ENCODE measurements at places on chromosomes 1 and 21.

GRCh38 chr1:24178407-24178806 is 8.7 kb downstream of the IFNLR1 start:
- DNase-seq = no peak

DNA sequence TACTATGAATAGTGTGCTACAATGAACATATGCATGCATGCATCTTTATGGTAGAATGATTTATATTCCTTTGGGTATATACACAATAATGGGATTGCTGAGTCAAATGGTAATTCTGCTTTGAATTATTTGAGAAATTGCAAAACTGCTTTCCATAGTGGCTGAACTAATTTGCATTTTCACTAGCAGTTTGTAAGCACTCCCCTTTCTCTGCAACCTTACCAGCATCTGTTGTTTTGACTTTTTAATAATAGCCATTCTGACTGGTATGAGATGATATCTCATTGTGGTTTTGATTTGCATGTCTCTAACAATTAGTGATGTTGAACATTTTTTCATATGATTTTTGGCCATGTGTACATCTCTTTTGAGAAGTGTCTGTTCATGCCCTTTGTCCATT is 24.0 kb upstream of the DIRAS3 start:
- no peak for DNase-seq

DNA sequence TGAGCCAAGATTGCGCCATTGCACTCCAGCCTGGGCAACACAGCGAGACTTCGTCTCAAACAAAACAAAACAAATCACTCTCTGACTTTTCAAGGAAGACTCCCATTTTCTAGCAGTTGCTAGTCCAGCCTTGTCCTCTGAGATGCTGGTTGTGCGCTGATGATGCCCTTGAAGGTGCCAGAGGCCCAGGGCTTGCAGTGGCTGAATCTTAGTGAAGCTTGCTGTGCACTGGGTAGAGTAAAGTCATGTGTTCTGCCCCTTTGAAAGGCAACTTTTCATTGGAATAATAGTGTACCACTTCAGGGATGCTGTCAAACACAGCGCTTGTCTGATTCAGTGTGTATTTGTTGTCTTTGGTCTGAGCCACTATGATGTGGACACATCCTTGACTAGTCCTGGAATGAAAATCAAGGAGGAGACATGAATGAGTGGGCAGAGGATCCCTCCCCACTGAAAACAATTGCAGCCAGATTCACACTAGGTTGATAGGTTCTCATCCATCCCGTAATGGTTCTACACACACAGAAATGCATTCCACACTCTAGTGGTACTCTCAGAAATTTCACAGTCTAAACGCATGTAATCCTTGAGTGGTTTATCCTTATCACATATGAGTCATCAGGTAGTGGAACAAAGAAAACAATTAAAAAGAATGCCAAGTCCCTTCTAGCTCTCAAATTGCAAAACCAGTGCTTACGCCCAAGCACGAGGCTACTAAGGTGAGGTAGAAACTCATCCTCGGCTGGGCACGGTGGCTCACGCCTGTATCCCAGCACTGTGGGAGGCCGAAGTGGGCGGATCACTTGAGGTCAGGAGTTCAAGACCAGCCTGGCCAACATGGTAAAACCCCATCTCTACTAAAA is 17.8 kb upstream of the TDRD10 start:
- no peak for DNase-seq

DNA sequence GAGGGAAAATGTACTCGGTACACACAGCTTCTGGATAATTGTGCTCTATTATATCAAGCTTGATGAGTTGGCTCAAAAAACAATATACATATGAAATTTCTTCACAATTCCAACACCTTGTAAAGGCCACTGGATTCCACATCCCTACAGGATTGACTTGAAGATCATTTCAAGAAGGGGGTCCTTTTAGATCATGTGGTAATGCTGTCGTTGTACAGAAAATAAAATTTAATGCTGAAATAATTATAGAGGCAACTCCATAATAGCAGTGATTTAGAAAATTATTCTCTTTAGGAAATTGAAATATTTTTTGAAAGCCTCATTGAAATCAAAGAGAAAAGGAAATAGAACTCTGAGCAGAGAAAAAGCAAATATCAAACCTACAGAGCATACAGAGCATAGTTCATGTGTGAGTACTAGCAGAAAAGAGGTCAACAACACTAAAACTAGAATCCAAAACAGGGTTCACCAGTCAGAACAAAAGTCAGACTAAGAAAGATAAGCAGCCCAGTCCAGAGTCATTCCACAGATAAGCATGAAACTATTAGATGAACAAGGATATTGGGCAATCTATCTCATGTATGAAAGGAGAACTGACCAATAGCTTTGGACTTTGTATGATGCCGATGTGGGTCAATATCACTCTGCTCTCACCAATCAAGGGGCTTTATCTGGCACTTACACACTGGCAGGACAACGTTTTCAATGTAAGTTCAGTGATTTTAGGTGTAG is 79.5 kb upstream of the PALMD start:
- DNase-seq = no peak

GRCh38 chr1:37764414-37764825 is 500 bp downstream of the EPHA10 start:
- DNase-seq = no peak

- no peak for DNase-seq
Observed at GRCh38 chr1:205066141-205066818, 18.0 kb downstream of the TMEM81 start.

GRCh38 chr1:143611159-143611558 is 360.6 kb downstream of the FAM72C start:
- no peak for DNase-seq

DNA sequence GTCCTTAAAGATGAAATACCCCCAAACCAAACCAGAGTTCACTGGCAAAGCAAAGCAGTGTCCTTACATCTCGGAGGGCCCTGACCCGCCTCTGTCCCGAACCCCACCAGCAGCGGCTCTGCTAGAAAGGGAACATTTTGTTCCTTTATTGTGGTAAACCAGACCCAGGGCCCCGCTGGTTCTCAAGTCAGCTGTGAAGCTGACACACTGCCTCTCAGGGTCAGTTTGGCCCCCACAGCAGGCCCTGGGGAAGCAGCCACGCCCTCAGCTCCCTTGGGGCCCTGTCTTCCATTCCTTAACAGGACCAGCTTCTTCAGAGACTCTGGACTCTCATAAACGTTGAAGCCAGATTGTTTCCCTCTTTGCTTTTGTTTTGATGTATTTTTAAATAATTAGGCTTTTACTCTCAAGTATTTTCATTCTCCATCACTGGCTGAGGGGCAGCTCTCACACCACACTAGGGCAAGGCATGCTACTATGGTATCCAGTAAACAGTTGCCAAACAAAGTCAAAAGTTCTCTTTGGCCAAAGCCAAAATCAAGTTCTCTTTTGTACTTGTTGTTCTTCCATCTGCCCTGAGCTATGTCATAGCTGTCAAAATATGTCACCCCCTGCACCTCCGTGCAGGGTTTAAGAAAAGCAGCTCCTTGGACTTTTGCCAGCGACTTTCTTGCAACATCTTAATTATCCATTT is 61.1 kb upstream of the ANGPTL1 start:
- no peak for DNase-seq

- DNase-seq = no peak
Observed at GRCh38 chr1:227191607-227192006, 126.7 kb downstream of the CDC42BPA start.

GRCh38 chr1:226603022-226603857 is 54.7 kb downstream of the STUM start:
- no peak for DNase-seq

GRCh38 chr21:42379426-42380215 is 13.3 kb upstream of the TFF1 start:
- DNase-seq = no peak

- DNase-seq = no peak
Observed at GRCh38 chr1:192284927-192285326, 31.9 kb upstream of the RGS21 start.

DNA sequence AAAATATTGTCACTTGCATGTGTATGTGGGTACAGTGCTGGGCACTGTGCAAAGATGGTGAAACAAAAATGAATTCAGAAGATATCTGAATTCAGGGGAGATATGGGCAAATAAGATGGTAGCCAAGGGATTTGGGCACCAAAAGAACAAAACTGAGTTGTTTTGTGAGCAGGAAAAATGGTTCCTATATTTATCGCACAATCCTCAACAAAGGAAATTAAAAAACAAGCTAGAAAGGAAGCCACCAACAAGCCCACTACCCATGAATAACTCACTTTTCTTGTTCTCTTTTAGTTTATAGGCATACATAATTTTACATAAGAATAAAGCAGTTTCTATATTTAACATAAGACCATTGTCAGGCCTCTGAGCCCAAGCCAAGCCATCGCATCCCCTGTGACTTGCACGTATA is 40.7 kb upstream of the VASH2 start:
- no peak for DNase-seq

DNA sequence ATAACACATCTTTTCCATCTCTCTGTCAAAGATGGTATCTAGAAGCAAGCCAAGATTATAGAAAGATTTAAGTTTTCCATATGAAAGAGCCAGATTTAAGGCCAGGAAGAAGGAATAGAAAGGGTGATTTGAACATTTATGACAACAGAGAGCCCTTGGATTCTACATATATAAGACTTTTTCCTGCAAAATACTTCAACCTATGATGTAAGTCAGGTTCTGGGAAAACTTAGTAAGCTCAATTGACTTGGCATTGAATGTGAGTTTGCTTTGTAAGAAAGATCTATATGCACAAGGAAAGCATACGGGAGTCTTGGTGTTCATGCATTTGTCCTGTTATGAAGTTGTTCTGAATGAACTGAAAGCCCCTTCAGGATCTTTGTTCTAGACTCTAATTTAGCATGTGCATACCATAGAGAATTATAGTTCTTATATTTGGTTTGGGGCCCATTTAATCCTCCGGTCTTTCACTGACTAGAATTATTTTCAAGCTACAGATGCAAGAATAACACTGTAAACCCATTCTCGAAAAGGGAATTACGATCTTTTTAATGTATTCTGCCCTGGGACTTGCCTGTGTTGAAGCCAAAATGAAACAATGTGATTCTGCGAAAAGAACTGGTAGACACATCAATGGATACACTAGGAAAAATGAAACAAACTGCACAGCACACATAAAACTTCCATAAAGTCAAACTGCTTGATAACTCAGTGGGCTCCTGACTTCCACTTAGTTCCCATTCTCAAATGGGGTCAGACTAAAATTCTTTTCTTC is 152.8 kb downstream of the DISP1 start:
- no peak for DNase-seq

- DNase-seq = no peak
Observed at GRCh38 chr21:42453224-42453985, 42.6 kb downstream of the RSPH1 start.

- no peak for DNase-seq
Observed at GRCh38 chr1:175600721-175601440, 142.5 kb downstream of the TNR start.

DNA sequence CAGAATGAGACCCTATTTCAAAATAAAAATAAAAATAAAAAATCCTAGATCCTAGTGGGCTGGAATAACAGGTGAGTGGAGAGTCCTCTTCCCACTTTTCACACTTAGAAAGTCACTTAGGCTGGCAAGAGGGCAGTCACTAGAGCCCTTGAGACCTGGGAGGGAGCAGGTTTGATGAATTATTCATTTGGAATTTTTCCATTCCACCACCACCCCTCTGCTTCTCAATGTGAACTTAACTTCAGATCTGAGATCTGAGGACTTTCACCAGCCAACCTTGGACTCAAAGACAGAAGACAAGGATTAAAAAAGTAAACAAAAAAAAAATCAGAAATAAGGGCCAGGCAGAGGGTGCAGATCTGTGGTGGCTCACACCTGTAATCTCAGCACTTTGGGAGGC is 16.5 kb downstream of the AKR7A3 start:
- no peak for DNase-seq

DNA sequence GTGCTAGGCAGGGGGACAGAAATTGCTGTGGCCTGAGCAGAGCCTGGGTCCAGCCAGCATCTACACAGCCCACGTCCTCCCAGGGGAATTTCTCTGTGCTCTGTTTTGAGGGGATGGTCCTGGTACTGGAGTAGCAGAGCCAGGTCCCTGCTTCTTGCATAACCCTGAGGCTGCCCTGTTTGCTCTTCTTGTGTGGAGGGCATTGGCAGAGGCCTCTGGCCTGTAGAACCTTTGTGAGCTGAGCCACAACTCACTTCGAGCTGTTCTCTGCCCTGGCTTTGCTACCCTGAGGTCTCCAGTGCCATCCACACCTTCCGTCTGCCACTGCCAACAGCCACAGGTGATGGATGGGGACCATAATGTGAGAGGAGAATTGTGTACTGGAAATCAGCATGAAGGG is 101.9 kb downstream of the KCNJ15 start:
- DNase-seq = no peak

- DNase-seq = no peak
Observed at GRCh38 chr21:37153935-37154350, 80.9 kb downstream of the TTC3 start.

DNA sequence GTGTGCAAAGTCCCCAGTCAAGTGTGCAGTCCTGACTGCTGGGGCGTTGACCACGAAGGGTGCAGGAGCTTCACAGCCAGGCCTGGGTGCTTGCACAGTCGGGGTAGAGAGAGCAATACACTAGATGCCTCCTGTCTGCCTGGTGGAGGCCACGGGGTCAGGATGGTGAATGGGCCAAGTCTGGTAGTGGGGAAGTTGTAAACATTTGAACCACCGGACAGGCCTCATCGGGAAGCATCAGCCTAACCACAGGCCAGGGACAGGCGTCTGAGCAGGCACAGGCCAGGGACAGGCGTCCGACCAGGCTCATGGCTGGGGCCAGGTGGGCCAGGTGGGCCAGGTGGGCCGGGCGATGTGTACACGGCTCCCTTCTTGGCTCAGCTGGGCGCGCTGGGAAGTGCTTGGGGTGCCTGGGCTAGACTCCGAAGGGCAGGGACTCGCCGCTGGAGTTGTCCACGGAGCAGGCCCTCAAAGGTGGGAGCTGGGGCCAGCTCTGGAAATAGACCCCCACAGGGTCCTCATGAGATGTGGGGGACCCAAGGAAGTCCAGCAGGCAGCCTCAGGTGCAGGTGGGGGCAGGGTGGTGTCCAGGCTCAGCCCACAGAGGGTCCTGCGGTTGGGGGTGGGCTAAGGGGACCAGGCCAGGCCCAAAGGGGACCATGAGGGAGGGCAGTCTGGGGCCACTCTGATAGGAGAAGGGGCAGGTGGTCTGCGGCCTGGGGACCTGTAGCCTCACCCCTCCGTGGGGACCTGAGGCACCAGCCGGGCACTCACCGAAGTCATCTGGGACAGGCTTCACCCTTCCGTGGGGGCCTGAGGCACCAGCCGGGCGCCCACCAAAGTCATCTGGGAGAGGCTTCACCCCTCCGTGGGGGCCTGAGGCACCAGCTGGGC is 15.0 kb downstream of the COL6A1 start:
- no peak for DNase-seq

GRCh38 chr1:181430015-181430885 is 53.1 kb upstream of the CACNA1E start:
- no peak for DNase-seq
